ENCODE measurements at places on chromosomes 1 and 21. TPM values are rescaled to one million over a fixed set of nuclear protein-coding genes. Genes with fewer than 3 reads are reported as not detected.

LORICRIN gene
- polyA plus RNA-seq = not detected

DNA sequence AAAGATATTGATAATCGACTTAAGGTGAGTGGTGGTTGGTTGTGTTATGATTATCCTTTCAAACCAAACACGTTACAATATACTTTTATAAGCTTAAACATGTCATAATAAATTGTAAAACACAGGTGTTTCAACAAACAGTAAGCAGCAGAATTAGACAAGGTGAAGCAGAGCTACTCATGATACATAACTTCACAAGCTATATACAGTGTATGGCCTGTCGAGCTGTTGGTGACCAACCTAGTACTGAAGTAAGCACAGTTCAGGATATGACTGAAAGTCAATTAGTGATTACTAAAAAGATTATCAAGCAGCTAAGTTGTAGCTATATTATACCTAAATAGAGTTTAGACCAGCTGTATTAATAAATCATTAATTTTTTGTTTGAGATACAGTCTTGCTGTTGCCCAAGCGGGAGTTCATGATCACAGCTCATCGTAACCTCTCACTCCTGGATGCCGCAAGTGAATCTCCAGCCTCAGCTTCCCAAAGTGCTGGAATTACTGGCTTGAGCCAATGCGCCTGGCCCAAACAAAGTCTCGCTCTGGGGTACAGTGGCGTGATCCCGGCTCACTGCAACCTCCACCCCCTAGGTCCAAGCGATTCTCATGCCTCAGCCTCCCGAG, 148.1 kb downstream of the EIF4G3 start:
- H3K4me1 ChIP-seq = peaks cover 39% of the 10 kb centered on the region
- no peak for DNase-seq
- no peak overlapping the region for H3K4me3 ChIP-seq

AKR7A3 gene
- not detected for polyA plus RNA-seq

GRCh38 chr1:84961316-84961715, 35.6 kb downstream of the MCOLN2 start:
- H3K36me3 ChIP-seq = no peaks in the 10 kb centered on the region
- no peak overlapping the region for H3K27ac ChIP-seq
- H3K4me1 ChIP-seq = no peaks in the 10 kb centered on the region

DNA sequence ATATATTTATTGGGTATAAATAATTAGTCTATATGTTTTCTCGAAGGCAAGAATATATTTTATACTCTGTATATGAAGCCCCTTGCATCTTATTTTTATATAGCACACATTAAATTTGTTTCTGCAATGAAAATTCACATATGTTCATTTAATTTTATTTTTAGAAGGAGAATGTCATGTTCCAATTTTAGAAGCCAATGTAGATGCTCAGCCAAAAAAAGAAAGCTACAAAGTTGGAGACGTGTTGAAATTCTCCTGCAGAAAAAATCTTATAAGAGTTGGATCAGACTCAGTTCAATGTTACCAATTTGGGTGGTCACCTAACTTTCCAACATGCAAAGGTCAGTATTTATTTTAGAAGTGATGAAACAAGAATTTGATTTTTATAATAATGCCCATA, 16.6 kb downstream of the CFHR5 start:
- H3K4me3 ChIP-seq = no peak overlapping the region
- H3K27me3 ChIP-seq = no peaks in the 10 kb centered on the region
- no peak for DNase-seq
- no peaks in the 10 kb centered on the region for H3K36me3 ChIP-seq
- no peaks in the 10 kb centered on the region for H3K4me1 ChIP-seq

GRCh38 chr1:100927276-100927675, 31.4 kb downstream of the SLC30A7 start:
- H3K27ac ChIP-seq = no peak overlapping the region
- DNase-seq = no peak
- H3K36me3 ChIP-seq = peaks cover 21% of the 10 kb centered on the region
- H3K4me1 ChIP-seq = peaks cover 23% of the 10 kb centered on the region

GRCh38 chr1:232211149-232211548, 418.8 kb downstream of the SIPA1L2 start:
- H3K36me3 ChIP-seq = no peaks in the 10 kb centered on the region
- no peak overlapping the region for H3K27ac ChIP-seq
- H3K4me3 ChIP-seq = no peak overlapping the region
- H3K4me1 ChIP-seq = no peaks in the 10 kb centered on the region

PADI4 gene
- polyA plus RNA-seq = 4.7 TPM

MROH9 gene
- polyA plus RNA-seq = not detected

- H3K27ac ChIP-seq = peak overlapping the region; percentile 3
- peaks cover 22% of the 10 kb centered on the region for H3K36me3 ChIP-seq
- no peak for DNase-seq
- no peaks in the 10 kb centered on the region for H3K27me3 ChIP-seq
- peak overlapping the region; percentile 8 for H3K4me3 ChIP-seq
- peaks cover 49% of the 10 kb centered on the region for H3K4me1 ChIP-seq
Measured at GRCh38 chr1:154176337-154176736, 15.6 kb downstream of the TPM3 start.

DNA sequence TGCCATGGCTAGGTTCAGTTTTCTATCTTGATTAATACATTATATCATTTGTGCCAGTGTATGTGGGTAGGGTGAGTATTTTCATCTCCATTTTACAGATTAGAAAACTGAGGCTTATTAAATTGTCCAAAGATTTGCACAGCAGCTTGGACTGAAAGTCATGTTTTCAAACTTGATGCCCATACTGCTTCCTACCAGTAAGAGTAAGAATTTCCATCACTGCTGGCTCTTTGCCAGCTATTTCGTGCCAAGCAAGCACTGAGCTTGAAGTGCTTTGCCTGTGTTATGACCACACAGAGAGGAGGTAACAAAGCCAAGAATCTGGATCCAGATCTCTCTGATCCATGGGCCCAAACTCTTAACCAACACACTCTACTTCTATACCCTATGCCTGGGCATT, 295.0 kb downstream of the VAV3 start:
- H3K27ac ChIP-seq = no peak overlapping the region
- H3K4me1 ChIP-seq = peaks cover 10% of the 10 kb centered on the region
- no peak overlapping the region for H3K4me3 ChIP-seq
- no peaks in the 10 kb centered on the region for H3K27me3 ChIP-seq
- DNase-seq = no peak

GRCh38 chr1:213604477-213604876, 383.3 kb upstream of the PROX1 start:
- peaks cover 3% of the 10 kb centered on the region for H3K27me3 ChIP-seq
- no peak overlapping the region for H3K4me3 ChIP-seq
- H3K36me3 ChIP-seq = no peaks in the 10 kb centered on the region
- no peak for DNase-seq

DNA sequence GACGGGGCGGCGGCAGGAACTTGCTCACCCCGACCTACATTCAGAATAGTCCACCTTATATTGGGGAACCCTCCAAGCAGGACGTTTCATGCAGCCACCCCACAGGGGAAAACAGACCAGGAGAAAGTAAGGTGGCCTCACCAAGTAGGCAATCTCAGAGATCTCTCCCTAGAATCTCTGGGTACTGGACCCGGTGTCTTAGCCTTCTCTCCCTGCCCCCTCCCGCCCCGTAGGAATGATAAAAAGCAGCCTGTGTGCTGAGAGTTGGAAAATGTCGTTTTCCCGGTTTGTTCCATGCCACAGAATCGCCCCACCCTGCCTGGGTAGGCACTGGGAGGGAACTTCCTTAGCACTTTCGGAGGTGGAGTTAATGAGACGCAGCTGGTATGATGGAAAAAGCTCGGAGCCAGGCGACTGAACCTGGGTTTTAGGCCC, 789 bp upstream of the PTPN14 start:
- H3K27me3 ChIP-seq = peaks cover 77% of the 10 kb centered on the region
- H3K27ac ChIP-seq = no peak overlapping the region
- no peaks in the 10 kb centered on the region for H3K4me1 ChIP-seq
- H3K4me3 ChIP-seq = no peak overlapping the region
- no peak for DNase-seq

DNA sequence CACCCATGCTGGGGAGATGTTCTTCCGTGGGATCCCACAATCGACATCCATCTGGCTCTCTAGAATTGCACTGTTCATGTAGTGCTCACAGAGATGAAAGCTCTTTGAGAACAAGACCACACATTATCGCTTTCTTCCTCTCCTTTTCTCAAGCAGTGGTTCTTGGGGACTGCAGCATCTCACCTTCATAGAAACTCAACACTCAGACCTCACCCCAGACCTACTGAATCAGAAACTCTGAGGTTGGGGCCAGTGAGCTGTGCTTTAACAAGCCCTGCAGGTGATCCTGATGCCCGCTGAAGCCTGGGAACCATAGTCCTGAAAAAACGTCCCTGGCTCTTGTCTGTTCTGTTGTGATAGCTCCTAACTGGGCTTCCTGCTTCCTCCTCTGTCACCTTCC, 251.3 kb upstream of the FGGY start:
- no peaks in the 10 kb centered on the region for H3K36me3 ChIP-seq
- H3K27ac ChIP-seq = peak overlapping the region; percentile 57
- DNase-seq = no peak
- no peaks in the 10 kb centered on the region for H3K27me3 ChIP-seq
- peaks cover 29% of the 10 kb centered on the region for H3K4me1 ChIP-seq
- H3K4me3 ChIP-seq = no peak overlapping the region

DNA sequence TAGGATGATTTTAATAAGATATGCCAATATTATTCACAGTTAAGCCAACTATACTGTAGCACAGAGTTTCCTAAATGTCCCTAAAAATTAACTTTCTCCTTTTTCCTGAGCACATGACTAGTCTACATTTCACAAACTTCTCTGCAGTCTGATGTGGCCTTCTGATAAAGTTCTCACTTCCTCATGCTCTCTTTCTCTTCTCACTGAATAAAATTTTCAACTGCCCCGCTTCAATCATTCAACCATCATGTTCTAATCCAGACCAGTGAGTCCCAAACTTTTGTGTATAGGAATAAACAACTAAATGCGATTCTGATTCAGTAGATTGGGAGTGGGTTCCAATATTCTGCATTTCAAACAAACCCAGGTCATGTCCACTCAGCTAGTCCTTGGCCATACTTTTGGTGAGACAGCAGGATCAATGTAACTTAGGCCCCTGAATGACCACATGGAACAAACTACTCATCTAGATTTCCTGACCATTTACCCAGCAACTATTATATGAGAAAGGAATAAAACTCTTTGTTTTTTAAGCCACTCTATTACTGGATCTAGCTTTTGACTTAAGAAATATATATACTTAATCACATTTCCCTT, 20.1 kb downstream of the TUT4 start:
- H3K27ac ChIP-seq = peak overlapping the region; percentile 94
- DNase-seq = peak; percentile 18

C4BPA gene
- polyA plus RNA-seq = not detected

SON gene
- polyA plus RNA-seq = 459 TPM

RGS7 gene
- polyA plus RNA-seq = 2.9 TPM

TMEM61 gene
- not detected for polyA plus RNA-seq

DNA sequence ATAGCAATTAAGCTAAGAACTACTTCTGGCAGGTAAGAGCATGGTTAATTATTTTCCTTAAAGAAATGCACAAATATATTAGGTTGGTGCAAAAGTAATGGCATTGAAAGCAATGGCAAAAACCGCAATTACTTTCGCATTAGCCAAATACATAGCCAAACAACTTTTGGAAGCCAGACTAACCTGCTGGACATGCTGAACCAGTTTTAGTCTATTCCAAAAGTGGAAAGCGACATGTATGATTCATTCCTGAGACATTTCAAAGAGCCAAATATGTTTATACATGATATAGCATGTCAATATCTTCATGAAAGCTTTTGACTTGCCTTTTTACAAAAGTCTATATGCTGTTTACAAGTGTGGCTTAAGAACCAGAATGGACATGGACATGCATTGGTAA, 23.4 kb upstream of the DR1 start:
- H3K27me3 ChIP-seq = no peaks in the 10 kb centered on the region
- peaks cover 3% of the 10 kb centered on the region for H3K4me1 ChIP-seq
- no peak overlapping the region for H3K4me3 ChIP-seq

DNA sequence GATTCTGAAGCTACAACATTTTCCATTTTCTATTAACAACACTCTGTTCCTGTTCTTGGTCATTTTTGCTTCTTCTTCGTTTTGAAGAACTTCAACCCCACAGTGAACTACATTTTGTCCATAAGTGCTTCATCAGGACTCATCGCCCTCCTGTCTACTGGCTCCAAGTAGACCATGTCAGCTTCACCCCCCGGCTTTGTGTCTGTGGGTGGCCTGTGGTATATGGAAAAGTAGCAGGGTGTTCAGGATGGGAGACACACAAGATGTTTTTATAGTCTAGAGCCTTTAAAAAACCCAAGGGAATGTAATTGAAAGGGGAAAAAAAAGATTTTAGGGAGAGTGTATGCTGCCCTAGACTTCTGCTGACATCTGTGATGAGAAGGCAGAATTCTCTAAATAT, 46.1 kb downstream of the GIPC2 start:
- no peak overlapping the region for H3K4me3 ChIP-seq
- no peak overlapping the region for H3K27ac ChIP-seq
- no peaks in the 10 kb centered on the region for H3K4me1 ChIP-seq
- DNase-seq = no peak
- peaks cover 1% of the 10 kb centered on the region for H3K36me3 ChIP-seq

DNA sequence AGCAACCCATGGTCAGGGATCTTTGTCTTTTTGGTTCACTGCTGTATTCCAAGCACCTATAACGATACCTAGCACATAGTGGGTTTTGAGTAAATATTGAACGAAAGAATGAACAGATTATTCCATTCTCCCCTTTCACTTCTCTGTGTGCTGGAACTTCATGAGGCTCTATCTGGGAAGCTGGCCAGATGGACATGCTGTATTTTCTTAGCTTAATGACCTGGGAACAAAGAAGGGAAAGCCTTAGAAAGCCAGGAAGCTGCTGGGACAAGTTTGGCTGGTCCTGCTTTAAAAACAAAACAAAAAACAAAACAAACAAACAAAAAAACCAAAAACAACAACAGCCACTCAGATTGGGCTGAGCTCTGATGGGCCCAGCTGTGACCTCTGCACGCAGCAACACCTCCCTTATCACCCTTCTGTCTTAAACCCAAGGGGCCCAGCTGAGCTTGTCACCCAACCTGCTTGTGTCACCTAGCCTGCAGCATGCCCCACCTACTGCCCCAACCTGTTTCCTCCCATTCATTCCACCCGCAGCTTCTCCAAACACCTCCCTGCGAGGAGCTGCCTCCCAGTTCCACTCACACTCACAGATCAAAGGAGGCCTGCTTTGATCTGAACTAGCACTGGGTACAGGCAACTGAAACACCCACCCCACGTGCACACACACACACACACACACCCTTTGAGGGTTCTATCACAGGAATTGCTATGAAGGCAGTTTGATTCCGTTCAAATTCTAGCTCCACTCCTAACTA, 37.1 kb downstream of the SLC30A1 start:
- DNase-seq = no peak
- H3K4me3 ChIP-seq = no peak overlapping the region
- no peaks in the 10 kb centered on the region for H3K4me1 ChIP-seq
- peaks cover 15% of the 10 kb centered on the region for H3K27me3 ChIP-seq
- peaks cover 4% of the 10 kb centered on the region for H3K36me3 ChIP-seq
- H3K27ac ChIP-seq = no peak overlapping the region

DNA sequence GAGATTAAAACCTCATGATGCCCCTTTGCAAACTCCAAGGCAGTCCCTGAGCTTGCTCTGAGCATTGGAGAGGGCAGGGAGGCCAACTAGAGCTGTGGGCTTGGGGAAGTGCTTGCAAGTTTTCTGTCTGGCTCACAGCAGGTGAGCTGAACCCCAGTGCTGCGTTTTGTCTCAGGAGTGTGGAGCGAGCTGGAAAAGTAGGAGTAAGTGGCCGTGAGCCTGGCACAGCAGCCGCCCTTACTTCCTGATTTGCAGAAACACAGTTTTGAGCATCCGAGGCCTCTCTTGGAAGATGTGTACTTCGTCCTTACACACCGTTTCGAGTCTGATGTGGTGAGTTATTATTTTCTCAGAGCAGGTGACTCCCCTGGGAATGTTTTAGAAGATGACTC, 221.2 kb upstream of the C1orf174 start:
- H3K36me3 ChIP-seq = no peaks in the 10 kb centered on the region
- no peak overlapping the region for H3K27ac ChIP-seq
- peaks cover 20% of the 10 kb centered on the region for H3K27me3 ChIP-seq
- H3K4me1 ChIP-seq = no peaks in the 10 kb centered on the region
- DNase-seq = no peak

All from naive B cell (primary cell).